T1000 (cell line): ENCODE measurements at places on chromosomes 11 and 22.

DNA sequence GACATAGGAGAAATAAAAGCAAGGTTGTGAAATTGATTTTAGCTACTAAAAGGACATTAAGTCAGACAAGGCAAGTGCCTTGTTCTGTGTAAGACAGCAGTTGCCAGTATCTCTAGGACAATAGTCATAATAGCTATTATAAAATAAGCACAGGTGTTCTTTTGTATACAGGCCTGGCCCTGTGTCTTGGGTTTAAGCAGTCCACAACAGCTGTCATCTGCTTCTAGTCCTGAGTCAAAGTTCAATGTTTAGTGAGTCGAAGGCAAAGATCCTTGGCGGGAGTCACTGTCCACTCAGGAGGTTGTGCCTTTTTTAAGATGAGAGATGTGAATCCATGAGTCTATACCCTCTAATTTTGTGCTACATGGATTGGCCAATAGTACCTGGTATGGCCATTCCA lies 79.5 kb downstream of the SC5D start:
- no peak for DNase-seq

GRCh38 chr22:19085233-19085718 lies 36.9 kb downstream of the DGCR2 start:
- no peak for DNase-seq

- DNase-seq: no peak
Measured at GRCh38 chr22:48807155-48807554, 1020.5 kb downstream of the BRD1 start.

DNA sequence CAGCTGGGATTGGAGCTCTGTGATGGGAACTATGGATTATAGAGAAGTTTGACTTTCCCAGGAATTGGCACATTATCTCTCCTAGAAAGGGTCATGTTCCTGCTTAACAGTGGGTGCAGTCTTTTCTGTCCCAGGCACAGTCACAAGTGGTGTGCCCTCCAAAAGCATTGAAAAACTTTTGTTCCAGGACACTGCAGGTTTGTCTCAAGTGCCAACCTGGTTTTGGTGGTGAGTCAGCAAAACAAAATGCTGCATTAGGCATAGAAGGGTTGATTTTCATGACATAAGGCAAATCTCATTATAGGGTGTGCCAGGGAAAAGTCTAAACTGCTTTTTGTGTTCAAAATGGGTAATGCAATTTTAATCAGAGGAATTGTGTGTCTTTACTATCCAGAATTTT lies 4.9 kb downstream of the HTATIP2 start:
- DNase-seq: no peak

- peak; percentile 58 for DNase-seq
Measured at GRCh38 chr22:20509344-20510047, 2.1 kb downstream of the MED15 start.

DNA sequence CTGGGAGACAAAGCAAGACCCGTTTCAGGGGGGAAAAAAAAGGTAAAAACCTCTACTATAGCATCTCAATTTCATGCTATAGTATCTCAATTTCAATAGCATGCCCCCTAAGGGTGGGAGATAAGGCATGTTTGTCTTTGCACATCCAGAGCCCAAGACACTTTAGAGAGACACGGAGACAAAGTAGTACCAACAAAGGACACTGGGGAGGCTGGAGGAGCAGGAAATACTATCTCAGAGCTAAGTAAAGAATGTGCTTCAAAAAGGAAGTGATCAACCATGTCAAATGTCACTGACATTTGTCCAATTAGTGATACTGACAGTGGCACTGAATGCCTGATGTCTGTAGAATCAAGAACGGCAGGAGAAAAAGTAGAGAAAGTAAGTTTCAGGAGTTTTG lies 68.6 kb downstream of the RRAS2 start:
- DNase-seq: no peak

DNA sequence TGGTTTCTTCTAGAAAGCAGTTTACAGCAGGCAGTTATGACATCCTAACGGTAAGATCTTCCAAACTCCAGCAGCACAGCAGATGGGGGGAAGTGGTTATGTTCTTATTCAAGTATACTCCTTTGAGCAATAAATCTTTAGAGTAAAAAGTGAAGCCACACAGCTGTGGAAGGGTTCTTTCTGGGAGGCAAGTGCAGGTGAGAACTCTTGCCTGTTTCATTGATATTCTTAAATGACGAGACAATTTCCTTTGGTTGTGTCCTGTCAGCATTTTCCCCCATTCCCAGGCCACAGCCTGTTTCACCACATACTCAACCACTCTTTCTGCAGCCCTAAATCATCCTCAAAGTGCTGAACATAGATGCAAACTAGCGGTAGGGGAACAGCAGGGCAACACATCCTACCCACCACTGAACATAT lies 207.3 kb upstream of the MTNR1B start:
- no peak for DNase-seq

DNA sequence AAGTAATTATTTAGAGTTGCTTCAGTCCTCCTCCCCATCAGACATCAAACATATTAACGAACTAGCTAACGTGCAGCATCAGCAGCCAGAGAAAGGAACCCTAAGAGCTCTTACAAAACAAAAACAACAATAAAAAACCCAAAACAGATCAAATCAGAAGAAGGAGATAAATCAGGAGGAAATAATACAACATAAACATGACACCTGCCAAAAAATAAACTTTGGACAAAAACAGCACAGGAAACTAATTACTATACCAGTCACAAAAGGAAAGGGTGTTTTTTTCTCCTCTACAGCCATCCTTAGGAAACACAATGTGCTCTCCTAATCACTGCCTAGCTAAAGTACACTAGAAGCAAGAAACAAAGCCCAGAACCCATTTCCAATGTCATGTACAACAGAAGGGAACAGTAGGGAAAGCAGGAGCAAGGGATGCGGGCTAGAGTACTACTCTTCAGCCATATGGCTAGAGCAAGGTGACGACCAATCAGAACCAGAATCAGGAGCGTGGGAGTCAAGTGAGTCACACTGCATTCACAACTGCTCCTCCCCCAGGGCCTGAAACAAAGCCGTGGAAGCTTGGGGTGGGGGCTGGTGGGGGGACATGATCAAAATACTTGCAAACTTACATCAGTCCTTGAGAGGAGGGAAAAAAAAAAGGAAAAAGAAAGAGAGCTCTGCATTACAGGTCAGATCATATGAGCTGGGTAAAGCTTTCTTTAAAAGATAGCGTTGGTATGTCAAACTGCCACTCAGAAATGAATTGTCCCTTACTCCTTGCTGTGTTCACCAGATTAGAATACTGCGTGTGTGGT lies 60.4 kb downstream of the LARGE2 start:
- peak; percentile 3 for DNase-seq

- DNase-seq: no peak
Measured at GRCh38 chr11:11039208-11039965, 181.5 kb upstream of the ZBED5 start.

DNA sequence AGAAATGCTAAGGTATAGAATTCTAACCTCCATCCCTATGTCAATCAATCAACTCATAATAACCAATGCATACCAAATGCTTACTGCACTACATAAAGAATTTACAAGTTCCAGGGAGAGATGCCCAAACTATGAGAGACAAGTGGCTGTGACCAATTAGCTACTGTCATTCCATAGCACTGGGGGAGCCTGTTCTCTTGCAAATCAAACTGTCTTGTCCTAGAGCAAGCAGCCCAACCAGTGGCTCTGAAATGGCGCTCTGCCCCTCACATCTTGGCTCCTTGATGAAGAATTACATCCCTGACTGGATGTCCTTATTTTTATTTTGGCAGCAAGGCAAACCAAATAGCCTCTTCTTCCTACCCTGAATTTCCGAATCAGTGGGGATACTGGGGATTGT lies 272.4 kb upstream of the SYN3 start:
- DNase-seq: no peak

- DNase-seq: no peak
Measured at GRCh38 chr11:128802358-128802981, 64.6 kb downstream of the KCNJ1 start.

GRCh38 chr11:34454308-34455032 lies 15.7 kb downstream of the CAT start:
- DNase-seq: no peak

DNA sequence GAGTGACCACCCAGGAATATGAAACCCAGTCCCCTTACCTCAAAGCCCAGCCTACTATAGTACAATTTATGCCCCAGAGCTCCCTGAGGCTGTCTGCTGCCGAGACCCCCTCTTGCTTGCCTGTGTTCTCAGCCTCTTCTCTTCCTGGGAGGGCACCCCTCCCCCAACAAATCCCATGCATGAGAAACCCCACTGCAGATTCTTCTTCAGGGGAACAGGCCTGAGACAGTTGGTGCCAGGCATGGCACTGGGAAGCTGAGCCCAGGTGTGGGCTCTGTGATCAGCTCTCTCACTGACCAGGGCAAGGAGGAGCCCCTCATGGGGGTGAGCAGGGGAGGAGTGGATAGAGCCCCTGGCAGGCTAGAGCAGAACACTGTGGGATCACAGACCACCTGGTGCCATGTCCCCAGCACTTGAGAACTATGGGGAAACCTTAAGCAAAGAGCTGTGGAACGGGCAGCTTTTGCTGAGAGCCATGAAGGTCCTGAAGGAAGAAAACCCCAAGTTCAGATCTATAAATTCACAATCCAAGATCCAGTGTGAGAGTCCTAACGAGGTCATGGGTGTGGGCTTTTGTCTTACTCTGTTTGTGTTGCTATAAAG lies 46.5 kb upstream of the TH start:
- DNase-seq: no peak

- DNase-seq: no peak
Measured at GRCh38 chr11:30422447-30423278, 99.8 kb downstream of the ARL14EP start.

GRCh38 chr22:43363315-43364168 lies 20.4 kb upstream of the SCUBE1 start:
- no peak for DNase-seq

DNA sequence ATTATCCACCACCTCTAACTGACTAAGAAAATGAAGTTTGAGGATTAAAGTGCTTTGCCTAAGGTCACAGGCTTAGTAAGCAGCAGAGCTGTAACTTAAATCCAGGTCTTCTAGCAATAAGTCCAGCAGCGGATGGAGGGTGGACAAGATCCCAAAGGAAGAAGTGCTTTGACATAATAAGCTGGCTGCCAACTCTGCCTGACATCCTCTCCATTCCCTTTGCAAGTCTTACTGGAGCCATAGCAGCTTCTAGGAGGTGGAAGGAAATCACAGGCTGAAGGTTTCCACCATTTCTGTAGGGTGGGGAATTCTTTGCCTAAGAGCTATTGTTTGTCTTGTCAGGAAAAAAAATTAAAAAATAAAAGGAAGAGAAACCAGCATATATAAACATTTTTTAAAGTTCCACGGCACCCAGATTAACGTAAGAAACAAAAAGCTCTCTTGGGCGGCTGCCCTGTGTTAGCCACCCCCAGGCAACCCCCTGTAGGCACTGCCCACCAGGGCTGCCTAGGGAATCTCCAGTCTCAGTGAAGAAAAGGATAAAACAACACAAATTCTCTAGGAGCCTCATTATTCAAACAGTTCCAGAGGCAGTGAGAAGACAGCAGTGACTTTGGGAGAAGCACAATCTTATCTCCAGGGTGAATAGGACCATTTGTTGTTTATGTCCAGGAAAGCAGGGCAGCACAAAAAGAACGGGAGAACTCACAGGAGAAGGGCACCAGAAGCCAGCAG lies 380.8 kb upstream of the CADM1 start:
- DNase-seq: no peak

DNA sequence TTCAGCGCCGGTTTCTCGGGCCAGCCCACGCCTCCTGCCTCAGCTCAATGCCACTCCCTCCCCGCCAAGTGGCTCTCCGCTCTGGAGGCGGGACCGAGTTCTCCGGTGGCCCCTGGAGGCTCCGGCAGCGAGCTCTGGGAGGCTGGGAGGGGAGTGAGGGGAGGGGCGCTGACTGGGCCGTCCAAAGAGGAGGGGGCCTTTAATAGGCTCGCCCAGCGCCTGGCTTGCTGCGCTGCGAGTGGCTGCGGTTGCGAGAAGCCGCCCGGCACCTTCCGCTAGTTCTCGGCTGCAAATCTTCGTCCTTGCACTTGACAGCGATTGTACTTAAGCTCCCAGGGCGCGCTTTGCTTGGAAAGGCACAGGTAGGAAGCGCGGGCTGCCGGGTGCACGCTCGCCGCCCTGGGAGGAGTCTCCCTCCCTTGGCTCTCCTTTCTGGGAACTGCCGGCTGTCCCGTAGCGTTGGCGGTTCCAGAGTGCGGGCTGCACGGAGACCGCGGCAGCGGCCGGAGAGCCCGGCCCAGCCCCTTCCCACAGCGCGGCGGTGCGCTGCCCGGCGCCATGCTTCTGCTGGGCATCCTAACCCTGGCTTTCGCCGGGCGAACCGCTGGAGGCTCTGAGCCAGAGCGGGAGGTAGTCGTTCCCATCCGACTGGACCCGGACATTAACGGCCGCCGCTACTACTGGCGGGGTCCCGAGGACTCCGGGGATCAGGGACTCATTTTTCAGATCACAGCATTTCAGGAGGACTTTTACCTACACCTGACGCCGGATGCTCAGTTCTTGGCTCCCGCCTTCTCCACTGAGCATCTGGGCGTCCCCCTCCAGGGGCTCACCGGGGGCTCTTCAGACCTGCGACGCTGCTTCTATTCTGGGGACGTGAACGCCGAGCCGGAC lies at the start of gene ADAMTS15:
Gene ADAMTS15, plus strand, starts transcription at position 230 of the 894 bp plus-strand sequence. Its CDS starts 329 bp downstream, at position 559.
- DNase-seq: peak; percentile 61

DNA sequence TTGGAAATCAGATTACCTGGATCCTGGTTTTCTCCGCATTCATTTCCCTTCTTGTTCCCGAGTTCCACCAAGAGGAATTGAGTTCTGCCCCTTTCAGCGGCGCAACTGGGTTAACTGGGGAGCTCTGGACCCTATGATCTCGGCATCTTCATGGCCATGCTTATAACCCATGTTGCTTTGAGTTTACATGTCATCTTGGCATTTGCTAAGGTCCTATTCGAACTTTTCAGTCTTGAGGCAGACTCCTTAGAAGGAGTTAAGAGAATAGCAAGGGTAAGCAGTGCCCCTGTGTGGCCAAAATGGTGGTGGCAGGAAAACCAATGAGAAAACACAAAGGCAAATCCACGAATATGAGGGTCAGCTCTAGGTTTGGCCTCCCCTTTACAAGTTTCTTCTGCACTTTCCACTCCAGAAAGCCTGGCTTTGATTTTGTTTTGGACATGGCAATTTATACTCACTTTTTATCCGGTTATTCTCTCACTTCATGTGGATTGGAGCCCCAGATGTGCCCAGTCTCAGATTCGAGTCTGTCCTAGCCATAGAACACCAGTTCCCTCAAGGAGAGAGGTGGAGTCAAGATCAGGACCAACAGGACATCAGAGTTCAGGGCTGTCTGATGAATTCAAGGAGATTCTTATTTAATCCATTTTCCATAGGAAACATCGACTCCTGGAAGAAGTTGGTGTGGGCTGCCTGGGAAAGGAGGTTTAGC lies 55.3 kb upstream of the FBXO3 start:
- peak; percentile 7 for DNase-seq

DNA sequence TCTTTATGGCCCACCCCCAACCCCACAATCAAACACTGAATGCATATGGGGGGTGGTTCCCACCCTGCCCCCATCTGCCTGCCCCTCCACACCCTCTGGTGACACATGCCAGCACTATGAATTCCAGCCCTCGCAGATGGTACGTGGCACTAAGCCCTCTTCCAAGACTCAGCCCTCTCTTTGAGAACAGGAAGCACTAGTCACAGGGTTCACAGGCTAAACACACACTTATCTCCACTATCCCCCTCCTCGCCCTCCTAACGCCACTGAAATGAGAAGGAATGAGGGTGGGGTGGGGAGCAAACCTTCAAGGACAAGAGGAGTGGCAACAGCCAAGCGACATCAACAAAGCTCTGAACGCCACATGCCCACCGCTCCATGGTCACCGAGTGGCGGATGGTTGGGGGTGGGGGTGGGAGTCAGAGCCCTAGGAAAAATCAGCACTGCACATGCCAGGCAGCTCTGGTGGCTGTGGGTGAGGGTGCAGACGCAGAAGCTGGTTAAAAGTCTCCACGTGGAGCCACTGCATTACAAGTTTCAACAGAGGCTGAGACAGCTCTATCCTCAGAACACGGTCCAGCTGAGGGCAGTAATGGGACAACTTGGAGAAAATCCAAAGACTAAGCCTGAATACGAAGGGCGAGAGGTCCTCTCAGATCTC lies 33.6 kb downstream of the TMEM184B start:
- DNase-seq: peak; percentile 40
